Breast epithelium (tissue), 4 donors: ENCODE measurements at places on chromosomes 5 and 9. TPM values are rescaled to one million over a fixed set of nuclear protein-coding genes. Genes with fewer than 3 reads are reported as not detected.

DNA sequence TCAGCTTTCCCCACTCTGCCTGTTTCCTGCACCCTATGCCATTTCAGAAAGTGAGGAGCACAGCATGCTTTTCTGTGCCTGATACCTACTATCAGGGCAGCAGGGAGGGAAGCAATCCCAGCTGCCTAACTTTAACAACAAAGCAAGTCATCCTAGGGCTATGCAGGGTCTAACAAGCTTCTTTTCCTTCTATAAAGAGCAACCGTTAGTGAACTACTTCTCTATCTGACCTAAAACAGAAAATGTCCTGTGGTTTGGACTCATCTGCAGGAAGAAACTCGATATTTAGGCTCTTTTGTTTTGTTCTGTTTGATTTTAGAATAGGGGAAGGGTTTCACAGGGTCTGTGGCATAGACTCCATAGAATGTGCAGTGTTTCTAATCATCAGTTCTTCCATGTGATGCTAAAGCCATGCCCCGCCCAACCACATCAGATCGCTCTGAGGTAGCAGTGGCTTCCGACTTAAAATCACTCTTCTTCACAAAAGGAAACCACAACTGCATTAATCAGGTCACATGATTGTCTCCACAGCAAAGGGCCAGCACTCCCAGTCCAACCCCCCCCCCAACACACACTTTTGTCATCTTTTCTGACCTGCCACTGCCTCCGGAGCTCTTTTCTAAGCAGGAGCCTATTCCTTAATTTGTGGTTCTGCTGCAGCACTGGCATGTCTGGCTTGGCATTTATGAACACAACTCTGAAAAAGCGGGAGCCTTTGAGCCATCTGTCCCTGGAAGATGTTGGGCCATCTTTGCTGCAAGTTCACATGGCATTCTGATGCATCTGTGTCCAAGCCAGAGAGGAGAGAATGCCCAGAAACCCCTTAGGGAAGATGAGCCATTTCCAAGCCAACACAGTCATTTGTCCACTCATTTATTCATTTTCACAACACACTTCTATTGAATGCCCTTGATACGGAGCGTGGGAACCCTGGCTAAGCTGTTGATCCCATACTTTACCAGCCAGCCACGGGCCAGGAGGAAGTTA is 71.6 kb downstream of the CFAP90 start:
- DNase-seq = no peak

GRCh38 chr5:55711507-55712022 is 559 bp downstream of the SLC38A9 start:
- DNase-seq = no peak

CYSRT1 gene
- total RNA-seq = 0.29 TPM

EPB41L4B gene
- 47.2 TPM for total RNA-seq

WDR38 gene
- not detected for total RNA-seq

COL23A1 gene
- total RNA-seq = 3.3 TPM
